ENCODE measurements at places on chromosomes 16 and 17.

- H3K4me1 ChIP-seq: peaks cover 9% of the 10 kb centered on the region
- H3K27me3 ChIP-seq: no peaks in the 10 kb centered on the region
- H3K36me3 ChIP-seq: no peaks in the 10 kb centered on the region
These were observed 57.8 kb downstream of the FOXK2 start for GRCh38 chr17:82577300-82577699.

- DNase-seq: no peak
- H3K4me3 ChIP-seq: no peak overlapping the region
- no peaks in the 10 kb centered on the region for H3K27me3 ChIP-seq
- no peak overlapping the region for H3K27ac ChIP-seq
These were observed 59.8 kb downstream of the CYTH1 start for GRCh38 chr17:78722246-78722761.

DNA sequence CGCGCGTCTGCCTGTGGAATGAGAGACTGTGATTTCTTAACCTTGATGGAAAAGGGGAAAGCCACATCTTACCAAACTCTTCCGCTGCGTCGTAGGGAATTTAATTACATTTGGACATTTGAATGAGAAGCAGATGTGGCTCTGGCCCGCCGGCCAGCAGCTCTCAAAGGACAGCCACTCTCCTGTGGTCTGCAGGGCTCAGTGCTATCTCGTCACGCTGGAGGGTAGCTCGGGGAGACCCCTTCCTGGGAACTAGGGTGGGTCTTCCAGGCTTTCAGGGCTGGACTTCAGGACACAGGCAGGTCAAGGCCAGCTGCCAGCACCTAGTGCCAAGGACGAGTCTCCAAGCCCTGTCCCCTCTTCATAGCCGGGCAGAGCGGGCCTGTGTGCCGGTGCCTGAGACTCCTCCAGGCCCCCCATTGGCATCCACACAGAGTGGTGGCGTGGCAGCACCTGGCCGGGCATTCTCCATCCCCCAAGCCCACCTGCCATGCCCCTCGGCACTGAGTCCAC, 15.9 kb upstream of the TBX2 start:
- H3K4me1 ChIP-seq: no peaks in the 10 kb centered on the region
- no peak overlapping the region for H3K27ac ChIP-seq
- no peaks in the 10 kb centered on the region for H3K27me3 ChIP-seq
- no peaks in the 10 kb centered on the region for H3K36me3 ChIP-seq
- no peak overlapping the region for H3K4me3 ChIP-seq

DNA sequence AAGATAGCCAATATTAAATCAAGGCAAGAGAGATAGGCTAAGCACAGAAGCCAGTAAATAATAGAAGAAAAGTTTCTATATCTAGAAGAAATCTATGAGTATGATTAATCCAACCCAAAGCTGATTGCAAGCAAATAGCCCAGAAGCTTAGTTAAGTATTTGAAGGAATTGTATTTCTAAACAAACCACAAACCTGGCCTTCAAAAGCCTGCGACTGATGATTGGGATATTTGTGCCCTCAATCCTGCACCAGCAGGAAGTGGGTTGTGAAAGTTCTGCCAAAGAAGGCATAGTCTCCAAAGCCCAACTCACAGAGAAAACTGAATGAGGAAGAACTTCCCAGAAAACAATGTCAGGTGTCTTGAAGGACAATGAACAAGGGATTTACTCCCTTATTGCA, 114.5 kb upstream of the C17orf78 start:
- H3K36me3 ChIP-seq: no peaks in the 10 kb centered on the region
- no peak overlapping the region for H3K4me3 ChIP-seq
- H3K4me1 ChIP-seq: no peaks in the 10 kb centered on the region

- no peaks in the 10 kb centered on the region for H3K27me3 ChIP-seq
- DNase-seq: no peak
- no peaks in the 10 kb centered on the region for H3K36me3 ChIP-seq
- H3K27ac ChIP-seq: no peak overlapping the region
These were observed 44.9 kb upstream of the PEMT start for GRCh38 chr17:17636272-17636885.

GRCh38 chr16:286491-287297, 3.7 kb downstream of the PDIA2 start:
- no peaks in the 10 kb centered on the region for H3K36me3 ChIP-seq
- no peaks in the 10 kb centered on the region for H3K4me1 ChIP-seq
- H3K27me3 ChIP-seq: no peaks in the 10 kb centered on the region
- DNase-seq: no peak
- H3K27ac ChIP-seq: no peak overlapping the region
- no peak overlapping the region for H3K4me3 ChIP-seq

GRCh38 chr17:65043802-65044201, 12.7 kb downstream of the GNA13 start:
- peaks cover 4% of the 10 kb centered on the region for H3K36me3 ChIP-seq
- H3K4me3 ChIP-seq: no peak overlapping the region
- no peaks in the 10 kb centered on the region for H3K27me3 ChIP-seq
- H3K27ac ChIP-seq: no peak overlapping the region

DNA sequence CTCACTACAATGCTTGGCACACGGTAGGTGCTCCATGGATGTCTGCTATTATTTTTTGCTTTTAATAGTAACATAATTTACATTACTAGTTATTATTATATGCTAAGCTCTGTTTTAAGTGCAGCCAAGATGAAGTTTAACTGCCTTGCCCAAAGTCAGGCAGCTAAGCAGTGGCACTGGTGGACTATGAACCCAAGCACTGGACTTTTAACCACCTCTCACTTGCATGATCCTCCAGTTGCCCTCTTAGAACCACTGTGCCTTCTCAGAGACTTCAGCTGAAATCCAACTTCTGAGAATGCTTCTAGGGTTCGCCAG, 1.5 kb upstream of the ZNF207 start:
- no peak for DNase-seq
- H3K4me1 ChIP-seq: no peaks in the 10 kb centered on the region
- H3K36me3 ChIP-seq: no peaks in the 10 kb centered on the region
- no peak overlapping the region for H3K27ac ChIP-seq

- DNase-seq: no peak
- H3K36me3 ChIP-seq: no peaks in the 10 kb centered on the region
- no peak overlapping the region for H3K4me3 ChIP-seq
- H3K27ac ChIP-seq: no peak overlapping the region
- H3K4me1 ChIP-seq: no peaks in the 10 kb centered on the region
These were observed 33.4 kb downstream of the SNX29 start for GRCh38 chr16:12009922-12010321.

DNA sequence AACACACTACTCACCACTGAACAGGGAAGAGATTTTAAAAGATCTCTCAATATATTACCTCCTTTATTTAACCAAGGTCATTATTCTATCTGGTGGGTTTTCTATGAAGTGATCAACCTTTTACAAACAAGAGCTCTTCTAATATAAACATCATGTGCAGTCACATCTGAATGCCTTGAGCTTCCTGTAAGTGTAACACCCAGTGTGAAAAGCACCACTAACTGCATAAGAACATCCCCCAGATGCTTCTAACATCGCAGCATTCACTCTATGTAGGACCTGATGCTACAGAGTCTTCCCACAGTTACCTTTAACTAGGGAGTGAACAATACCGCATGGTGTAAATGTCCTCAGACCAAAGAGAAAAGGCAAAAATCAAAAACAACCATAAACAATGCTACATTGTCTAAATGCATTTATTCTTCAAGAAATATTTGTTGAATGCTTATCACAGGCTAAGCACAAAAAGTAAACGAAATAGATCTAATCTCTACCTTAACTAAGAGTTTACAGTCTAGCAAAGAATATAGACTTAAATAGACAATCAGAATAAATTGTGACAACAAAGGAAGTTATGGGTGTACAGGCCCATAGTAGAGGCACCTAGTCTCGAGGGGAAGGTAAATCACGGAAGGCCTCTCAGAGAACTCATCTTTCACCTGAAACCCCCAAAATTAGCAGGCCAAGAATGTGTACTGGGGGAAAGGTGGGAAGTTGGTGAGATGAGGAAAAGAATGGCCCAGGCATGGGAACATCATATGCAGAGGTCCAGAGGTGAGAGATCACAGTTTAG, 16.2 kb downstream of the SKAP1 start:
- no peaks in the 10 kb centered on the region for H3K36me3 ChIP-seq
- DNase-seq: no peak
- no peak overlapping the region for H3K4me3 ChIP-seq
- H3K27me3 ChIP-seq: no peaks in the 10 kb centered on the region
- H3K27ac ChIP-seq: no peak overlapping the region
- no peaks in the 10 kb centered on the region for H3K4me1 ChIP-seq

- H3K4me3 ChIP-seq: no peak overlapping the region
- H3K27ac ChIP-seq: no peak overlapping the region
- H3K27me3 ChIP-seq: no peaks in the 10 kb centered on the region
- DNase-seq: no peak
- H3K36me3 ChIP-seq: no peaks in the 10 kb centered on the region
These were observed 193.6 kb downstream of the CCDC182 start for GRCh38 chr17:57551321-57552079.

DNA sequence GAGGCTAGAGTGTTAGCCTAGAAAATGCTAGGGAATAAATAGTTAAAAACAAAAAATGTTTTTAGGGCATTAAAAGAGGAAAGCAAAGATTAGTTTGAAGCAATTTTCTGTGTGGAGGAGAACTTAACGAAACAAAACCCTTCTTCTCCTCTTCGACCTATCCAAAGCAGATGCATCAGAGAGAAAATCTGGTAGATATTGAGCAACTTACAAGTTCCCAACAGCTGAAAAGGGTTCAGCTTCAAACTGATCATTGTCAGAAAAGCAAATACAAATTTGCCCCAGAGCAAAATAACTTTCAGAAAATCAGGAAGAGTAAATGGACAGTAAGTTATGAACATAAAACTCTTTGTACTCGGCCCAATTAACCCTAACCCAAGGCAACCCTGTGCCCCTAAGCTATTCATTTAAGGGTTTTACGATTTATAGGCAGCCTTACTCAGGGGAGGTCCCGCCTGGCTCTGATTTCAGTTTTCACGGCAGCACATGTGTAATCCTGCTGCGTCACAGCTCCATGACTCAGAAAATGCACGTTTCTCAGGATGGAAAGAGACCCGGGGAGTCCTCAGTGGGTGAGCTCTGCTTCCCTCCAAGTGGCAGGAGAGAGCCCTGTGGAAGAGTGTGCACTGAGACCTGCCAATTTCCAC, 405.7 kb upstream of the SALL1 start:
- no peaks in the 10 kb centered on the region for H3K4me1 ChIP-seq
- H3K27me3 ChIP-seq: no peaks in the 10 kb centered on the region
- DNase-seq: no peak
- no peak overlapping the region for H3K4me3 ChIP-seq

DNA sequence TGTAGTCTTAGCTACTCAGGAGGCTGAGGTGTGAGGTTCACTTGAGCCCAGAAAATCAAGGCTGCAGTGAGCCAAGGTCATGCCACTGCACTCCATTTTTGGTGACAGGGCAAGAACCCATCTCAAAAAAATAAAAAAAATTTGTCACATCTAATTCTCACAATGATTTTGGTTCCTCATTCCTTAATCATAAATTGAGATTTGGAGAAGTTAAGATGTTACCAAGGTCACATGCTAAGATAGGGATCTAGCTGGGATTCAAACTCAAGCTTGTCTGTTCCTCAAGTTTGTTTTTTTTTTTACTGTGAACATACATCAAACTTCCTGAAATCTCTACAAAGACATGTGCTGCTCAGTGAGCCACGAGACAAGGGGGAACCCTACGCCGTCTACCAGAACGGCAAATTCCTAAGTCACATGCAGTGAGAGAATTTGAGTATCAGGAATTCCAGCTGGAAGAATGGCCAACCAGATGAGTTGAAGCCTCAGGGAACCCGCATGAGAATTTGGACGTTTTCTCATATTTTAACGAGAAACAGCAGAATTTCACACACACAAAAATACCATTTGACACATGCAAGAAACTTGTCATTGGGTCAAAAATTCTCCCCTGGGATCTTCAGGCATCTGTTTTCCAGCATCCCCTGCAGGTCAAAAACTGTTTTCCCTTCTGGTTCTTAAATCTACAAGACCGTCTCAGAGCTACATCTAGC, 414.1 kb upstream of the GOT2 start:
- H3K36me3 ChIP-seq: no peaks in the 10 kb centered on the region
- no peaks in the 10 kb centered on the region for H3K4me1 ChIP-seq
- H3K27me3 ChIP-seq: no peaks in the 10 kb centered on the region

DNA sequence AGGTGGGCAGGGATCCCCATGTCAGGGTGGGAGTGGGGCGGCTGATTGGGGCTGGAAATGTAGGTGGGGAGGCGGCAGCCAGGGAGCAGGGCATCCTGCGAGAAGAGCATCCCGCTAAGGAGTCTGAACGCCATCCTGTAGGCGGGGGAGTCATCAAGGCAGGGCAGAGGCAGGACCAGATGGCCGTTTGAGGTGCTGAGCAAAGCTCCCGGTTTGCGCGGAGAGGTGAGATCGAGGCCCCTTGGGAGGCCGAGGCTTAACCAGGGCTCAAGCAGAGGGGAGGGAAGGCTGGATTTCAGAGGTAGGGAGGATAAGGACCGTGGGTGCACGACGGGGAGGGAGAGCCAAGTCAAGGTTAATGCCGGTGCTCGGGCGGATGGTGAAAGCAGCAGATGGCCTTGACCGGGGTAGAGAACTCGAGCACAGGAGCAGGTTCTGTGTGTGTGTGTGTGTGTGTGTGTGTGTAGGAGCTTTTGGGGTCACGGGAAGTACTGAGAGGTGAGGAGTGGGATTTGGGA, 472 bp upstream of the NME2 start:
- H3K4me1 ChIP-seq: peaks cover 10% of the 10 kb centered on the region
- H3K36me3 ChIP-seq: peaks cover 11% of the 10 kb centered on the region

GRCh38 chr17:79153367-79154130, 78.9 kb downstream of the ENGASE start:
- DNase-seq: no peak
- no peak overlapping the region for H3K27ac ChIP-seq
- no peak overlapping the region for H3K4me3 ChIP-seq
- H3K4me1 ChIP-seq: no peaks in the 10 kb centered on the region
- no peaks in the 10 kb centered on the region for H3K36me3 ChIP-seq

GRCh38 chr17:31608659-31609254, 217.3 kb downstream of the RAB11FIP4 start:
- no peaks in the 10 kb centered on the region for H3K36me3 ChIP-seq
- H3K4me1 ChIP-seq: no peaks in the 10 kb centered on the region
- no peak overlapping the region for H3K4me3 ChIP-seq
- H3K27me3 ChIP-seq: no peaks in the 10 kb centered on the region
- H3K27ac ChIP-seq: no peak overlapping the region

GRCh38 chr17:45087978-45088377, 26.9 kb downstream of the NMT1 start:
- H3K4me1 ChIP-seq: no peaks in the 10 kb centered on the region
- H3K27me3 ChIP-seq: no peaks in the 10 kb centered on the region
- peak overlapping the region; percentile 95 for H3K27ac ChIP-seq
- H3K36me3 ChIP-seq: peaks cover 15% of the 10 kb centered on the region
- no peak for DNase-seq
- H3K4me3 ChIP-seq: no peak overlapping the region

GRCh38 chr16:49353680-49354079, 19.9 kb upstream of the C16orf78 start:
- no peaks in the 10 kb centered on the region for H3K27me3 ChIP-seq
- H3K4me3 ChIP-seq: no peak overlapping the region
- DNase-seq: no peak
- no peak overlapping the region for H3K27ac ChIP-seq
- H3K4me1 ChIP-seq: no peaks in the 10 kb centered on the region
- no peaks in the 10 kb centered on the region for H3K36me3 ChIP-seq

Data from right lobe of liver (tissue), 6 donors.